Activated T-cell treated with anti-CD3 and anti-CD28 coated beads for 4 hours (primary cell): ENCODE measurements at places on chromosomes 12 and 14.

DNA sequence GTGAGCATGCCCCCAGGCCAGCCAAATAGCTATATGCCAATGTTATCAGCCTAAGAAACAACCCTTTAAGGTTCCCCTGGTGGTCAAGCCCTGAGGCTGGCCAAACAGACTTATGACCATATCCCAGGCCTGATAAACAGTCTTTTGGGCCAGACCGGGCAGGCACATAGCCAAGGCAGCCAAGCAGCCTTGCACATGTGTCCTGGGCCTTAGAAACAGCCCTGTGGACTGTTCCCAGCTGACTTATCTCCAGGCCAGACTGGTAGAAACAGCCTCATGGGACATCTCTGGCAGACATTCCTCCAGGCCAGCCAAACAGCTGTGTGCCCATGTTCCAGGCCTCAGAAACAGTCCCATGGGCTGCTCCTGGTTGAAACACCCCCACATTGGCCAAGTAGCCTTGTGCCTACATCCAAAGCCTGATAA, 295.0 kb upstream of the MGAT4C start:
- no peak for DNase-seq

DNA sequence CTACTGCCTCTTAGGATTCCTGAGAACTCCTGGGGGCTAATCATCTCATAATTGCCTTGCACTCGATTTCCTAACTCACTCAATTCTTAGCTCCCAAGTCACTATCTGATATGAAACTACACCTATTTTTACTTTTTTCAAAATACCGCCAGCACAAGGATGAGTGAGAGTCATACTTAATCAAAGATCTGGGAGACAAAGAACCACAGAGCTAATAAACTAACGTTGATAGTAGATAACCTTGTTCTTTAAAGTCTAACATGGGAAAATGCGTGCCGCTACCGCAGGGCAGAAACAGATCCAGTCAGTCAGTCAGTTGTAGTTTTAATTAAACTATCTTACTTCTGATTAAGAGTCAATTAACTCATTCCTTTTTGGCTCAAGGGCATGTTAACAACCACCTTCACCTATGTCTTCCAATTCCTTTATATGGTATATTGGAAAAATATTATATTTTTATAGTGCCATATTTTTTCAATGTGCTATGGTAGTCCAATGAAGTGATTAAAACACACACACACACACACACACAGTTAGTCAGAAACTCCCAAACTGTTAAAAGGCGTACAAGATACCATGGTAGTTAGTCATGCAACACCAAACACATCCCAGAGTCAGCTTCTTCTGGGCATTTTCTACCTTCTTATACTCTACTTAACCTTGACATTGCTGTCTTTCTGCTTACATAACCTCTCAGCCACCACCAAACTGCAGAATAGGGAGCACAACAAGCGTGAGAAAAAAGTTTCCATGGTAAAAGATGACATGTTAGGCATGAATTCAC, 114.0 kb downstream of the KLHL28 start:
- no peak for DNase-seq

- no peak for DNase-seq
These were observed 19.6 kb upstream of the RPS6KA5 start for GRCh38 chr14:91080071-91080470.

DNA sequence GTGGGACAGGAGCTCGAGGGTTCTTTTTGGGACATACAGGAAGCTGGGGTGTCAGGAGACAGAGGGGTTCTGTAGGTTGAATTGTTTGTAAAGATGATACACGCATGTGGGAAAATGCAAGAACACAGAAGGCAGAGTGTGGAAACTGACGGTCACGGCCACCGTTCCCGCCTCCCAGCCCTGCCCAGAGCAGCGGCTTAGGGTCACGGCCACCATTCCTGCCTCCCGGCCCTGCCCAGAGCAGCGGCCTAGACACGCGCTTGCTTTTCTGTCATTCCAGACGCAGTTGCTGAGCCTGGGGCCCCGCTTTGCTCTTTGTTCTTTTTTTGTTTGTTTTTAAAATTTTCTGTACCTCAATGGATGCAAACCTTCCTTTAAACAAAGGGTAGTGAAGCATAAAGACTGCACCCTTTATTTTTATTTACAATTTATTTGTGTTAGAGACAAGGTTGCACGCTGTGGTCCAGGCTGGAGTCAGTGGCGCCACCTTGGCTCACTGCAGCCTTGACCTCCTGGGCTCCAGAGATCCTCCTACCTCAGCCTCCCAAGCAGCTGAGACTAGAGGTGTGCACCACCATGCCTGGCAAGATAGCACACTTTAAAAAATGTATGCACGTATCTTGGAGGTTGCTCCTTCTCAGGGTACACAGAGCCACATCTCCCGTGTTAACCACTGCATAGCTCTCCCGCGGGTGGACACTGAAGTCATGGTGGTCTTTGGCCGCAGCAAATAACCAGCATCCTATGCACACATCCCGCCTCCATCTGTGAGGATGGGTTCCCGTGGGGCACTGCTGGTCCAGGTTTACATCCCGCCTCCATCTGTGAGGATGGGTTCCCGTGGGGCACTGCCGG, 142.3 kb downstream of the ADGRD1 start:
- no peak for DNase-seq

GRCh38 chr12:53736592-53736991, 9.3 kb upstream of the CALCOCO1 start:
- DNase-seq = no peak

GRCh38 chr14:61950340-61950739, 188.1 kb downstream of the SNAPC1 start:
- no peak for DNase-seq
